ENCODE measurements at places on chromosomes 2 and 18.
A peak's percentile ranks its signal among the peaks of the same experiment; 100 is the strongest.

DNA sequence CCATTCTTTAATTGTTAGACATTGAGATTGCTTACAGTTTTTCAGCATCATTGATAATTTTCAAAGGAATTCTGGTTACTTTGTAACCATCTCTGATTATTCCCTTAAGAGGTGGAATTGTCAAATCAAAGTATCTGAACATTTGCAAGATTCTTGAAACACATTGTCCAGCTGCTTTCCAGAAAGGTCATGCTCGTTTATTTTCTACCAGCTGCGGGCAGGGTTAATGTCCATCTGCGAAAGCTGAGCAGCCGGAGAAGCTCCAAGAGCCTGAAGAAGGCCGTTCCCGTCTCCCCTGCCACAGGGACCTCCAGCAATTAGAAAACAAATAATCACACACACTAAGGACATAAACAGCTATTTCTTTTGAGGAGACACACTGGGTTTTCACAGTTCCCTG is 76.1 kb upstream of the TXNDC2 start:
- no peak for DNase-seq

GRCh38 chr2:134190062-134190806 is 63.6 kb upstream of the MGAT5 start:
- DNase-seq: no peak

- DNase-seq: no peak
These were observed 16.5 kb downstream of the AGAP1 start for GRCh38 chr2:235510318-235510717.

- no peak for DNase-seq
These were observed 70.8 kb downstream of the RTP5 start for GRCh38 chr2:241940329-241940728.

- no peak for DNase-seq
These were observed 29.0 kb downstream of the LPIN1 start for GRCh38 chr2:11775384-11775783.

- DNase-seq: peak; percentile 87
These were observed 302 bp downstream of the TXNL4A start for GRCh38 chr18:79988071-79988450.

DNA sequence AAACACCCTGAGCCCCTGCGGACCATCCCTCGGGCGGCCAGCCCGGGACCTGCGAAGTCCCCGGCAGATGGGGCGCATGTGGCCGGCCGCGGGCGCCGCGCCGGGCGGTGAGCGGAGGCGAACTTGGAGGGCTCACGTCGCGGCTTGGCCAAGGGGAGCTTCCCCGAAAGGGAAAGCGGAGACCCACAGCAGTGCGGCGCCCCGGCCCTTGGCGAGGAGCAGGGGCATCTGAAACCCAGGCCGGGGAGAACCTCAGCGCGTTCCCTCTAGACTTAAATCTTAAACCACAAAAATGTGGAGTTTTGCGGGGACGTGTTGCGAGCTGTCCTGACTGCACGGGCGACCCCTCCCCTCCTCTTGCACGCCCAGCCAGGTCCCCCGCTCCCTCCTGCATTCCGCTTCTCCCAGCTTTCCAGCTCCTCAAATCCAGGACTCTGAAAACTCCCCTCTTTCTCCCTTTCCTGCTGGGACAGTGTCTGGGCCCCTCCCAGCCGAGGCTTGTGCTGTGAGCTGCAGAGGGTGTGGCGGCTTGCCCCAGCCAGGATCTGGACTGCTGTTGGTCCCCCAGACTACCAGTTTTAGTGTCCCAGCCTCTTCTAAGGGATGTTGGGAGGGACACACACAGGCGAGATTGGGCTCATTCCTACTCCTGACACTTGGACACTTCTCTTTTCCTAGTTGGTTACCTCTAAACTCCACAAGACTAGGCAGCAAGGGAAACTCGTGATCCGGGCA is 1.3 kb downstream of the FMNL2 start:
- DNase-seq: no peak

DNA sequence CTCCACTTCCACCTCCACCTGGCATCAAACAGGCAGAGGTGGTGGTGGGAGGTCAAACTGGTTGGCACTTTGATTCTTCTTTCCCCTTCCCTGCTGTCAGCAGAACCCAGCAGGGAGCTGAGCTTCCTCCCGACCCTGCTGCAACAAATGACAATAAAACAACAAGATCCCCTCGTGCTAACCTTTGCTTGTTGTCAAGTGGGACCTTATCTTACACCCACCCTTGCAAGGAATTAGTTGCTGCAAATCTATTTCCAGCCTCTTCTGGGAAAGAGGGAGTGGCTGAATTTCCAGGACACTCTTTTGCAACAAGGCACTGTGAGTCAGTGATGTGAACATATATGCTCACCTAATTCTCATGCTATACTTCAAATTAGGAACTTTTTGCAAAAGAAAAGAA is 655.1 kb downstream of the DSC3 start:
- no peak for DNase-seq

DNA sequence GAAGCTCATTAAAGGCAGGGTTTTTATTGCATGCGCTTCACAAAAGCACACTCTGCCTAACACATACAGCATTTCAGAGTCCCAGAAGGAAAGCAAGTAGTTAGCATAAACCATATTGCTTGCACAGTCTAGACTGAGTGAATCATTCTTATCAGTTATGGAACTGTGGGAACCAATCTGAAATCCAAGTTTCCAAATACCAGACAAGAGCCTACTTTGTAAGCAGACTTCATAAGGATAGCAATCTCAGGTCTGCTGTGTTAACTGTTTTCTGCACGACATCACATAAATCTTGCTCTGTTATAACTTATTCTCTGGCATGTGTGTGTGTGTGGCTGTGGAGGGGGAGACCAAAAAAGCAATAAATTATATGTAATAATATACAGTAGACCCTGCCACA is 608.1 kb upstream of the REG3G start:
- no peak for DNase-seq

DNA sequence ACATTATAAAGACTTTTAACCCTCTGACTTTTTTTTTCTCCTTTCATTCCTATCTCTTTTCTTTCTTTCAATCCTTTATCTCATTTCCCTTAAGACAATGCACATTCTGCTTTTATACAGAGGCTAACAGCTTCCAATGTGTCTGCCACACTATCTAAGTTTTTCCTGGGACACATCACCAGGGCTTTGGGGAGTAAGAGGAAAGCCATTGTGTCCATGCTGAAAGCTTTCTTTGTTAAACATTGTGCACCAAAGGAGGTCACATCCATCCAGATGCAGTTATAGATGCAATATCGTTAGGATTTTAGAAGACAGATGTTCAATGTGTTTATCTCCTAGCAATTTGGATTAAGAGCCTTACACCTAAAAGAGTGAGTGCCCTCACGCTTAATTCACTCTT is 534.1 kb downstream of the CNTNAP5 start:
- DNase-seq: no peak

GRCh38 chr18:6537475-6537874 is 122.8 kb upstream of the L3MBTL4 start:
- no peak for DNase-seq

- DNase-seq: no peak
These were observed 102.3 kb downstream of the SGPP2 start for GRCh38 chr2:222526480-222527277.

- DNase-seq: no peak
These were observed 38.9 kb downstream of the CTAGE1 start for GRCh38 chr18:22378672-22379282.

- no peak for DNase-seq
These were observed 89.8 kb downstream of the HS1BP3 start for GRCh38 chr2:20560891-20561636.

DNA sequence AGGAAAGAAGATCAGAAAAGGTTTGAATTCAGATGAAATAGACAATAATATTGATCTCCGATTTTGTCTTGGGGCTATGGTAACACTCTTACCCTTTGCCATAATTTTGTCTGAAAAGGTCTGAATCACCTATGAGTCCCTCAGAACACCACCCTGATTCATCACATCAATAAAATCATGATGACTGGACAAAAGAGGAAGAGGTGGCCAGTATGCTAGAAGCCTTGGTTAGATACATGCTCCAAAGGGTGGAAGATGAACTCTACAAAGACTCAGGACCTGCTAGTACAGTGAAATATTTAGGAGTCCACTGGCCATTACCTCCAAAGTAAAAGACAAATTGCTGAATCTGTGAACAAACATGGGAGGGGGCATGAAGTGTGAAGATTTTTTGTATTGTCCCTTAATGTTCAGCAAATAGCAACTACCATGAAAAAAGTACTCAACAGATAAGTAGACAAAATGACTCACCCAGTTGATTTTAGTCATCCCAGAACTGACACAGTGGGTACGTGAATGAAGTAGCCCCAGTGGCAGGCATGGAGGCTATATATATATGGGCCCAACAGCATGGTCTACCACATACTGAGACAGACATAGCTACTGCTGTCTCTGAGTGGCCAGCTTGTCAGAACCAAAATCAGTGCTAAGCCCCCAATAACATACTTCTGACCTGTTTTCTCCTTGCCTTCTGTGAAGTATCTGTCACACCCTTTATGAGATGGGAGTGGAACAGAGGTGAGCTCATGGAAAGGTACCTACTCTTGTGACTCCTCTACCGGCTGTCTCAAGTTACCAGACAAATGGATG is 36.5 kb upstream of the GLS start:
- peak; percentile 47 for DNase-seq

DNA sequence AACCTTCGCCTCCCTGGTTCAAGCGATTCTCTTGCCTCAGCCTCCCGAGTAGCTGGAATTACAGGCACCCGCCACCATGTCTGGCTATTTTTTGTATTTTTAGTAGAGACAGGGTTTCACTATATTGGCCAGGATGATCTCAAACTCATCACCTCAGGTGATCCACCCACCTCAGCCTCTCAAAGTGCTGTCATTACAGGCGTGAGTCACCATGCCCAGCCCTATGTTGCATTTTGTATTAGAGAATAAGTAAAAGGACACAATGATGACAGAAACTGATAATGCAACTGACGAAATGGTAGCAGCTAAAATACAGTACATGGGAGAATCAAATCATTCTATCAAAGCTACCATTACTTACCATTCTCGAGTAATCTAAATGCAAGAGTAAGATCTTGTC is 276.7 kb downstream of the DSEL start:
- DNase-seq: no peak

DNA sequence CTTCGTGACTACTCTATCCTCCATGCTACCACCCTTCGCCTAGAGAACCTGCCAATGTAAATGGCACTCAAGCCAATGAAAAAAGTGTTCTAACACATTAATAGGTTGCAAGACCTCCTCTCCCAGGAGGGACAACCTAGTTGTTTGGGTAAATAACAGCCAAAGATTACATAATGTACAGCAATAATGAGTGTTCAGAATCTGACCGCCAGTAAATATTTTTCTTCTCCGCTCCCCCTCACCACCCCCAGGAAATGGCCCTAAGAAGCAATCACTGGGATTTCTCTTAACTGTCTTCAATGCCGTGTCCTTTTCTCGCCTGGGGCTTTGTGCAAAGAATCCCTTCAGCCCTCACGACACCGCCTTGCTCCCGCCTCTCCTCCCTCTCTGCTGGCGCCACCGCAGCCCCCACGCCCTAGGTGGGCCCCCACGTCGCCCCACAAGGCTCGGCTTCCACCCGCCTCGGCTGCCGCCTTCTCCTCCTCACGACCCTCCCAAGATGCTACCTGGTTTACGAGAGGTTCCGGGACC is 458 bp downstream of the HYCC2 start:
- DNase-seq: no peak

- DNase-seq: no peak
These were observed 275.1 kb downstream of the CDH20 start for GRCh38 chr18:61608316-61608715.

GRCh38 chr18:34857320-34857719 is 147.2 kb downstream of the DTNA start:
- DNase-seq: no peak

DNA sequence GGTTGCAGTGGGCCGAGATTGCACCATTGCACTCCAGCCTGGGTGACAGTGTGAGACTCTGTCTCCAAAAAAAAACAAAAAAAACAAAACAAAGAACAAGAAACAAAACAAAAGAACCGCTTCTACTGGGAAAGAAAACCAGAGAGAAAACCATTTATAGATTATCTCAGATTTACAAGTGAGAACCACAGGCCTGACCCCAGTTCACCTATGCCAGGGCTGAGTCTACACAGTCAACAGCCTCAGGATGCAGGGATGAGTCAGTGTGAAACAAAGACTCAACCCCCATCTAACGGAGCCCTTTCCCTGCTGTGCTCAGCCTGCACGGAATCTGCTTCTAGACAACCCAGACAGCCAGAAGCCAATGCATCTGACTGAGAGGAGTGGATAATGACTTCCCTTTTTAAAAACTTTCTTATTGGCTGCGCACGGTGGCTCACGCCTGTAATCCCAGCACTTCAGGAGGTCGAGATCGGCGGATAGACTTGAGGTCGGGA is 25.5 kb upstream of the YWHAQ start:
- DNase-seq: peak; percentile 49

DNA sequence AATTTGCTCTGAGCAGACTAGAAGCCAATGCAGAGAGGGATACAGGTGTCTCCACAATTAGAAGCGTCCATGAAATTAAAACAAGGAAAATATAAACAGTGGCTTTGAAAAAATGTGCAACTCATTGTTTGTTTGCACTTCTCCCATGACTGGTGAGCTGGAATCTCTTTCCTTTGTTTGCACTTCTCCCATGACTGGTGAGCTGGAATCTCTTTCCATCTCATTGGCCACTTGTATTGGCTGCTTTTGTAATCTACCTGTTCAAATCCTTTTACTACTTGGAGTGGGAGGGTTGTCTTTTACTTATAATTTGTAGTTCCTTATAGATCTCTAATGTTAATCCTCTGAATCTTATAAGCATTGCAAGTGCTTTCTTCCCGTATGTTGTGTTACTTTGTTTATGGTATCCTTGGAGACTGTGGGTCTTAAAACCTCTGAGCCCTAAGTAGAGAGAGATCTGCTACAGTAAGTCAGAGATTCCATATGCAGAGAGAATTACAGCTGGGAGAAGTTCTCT is 94.1 kb downstream of the RTN4 start:
- no peak for DNase-seq

DNA sequence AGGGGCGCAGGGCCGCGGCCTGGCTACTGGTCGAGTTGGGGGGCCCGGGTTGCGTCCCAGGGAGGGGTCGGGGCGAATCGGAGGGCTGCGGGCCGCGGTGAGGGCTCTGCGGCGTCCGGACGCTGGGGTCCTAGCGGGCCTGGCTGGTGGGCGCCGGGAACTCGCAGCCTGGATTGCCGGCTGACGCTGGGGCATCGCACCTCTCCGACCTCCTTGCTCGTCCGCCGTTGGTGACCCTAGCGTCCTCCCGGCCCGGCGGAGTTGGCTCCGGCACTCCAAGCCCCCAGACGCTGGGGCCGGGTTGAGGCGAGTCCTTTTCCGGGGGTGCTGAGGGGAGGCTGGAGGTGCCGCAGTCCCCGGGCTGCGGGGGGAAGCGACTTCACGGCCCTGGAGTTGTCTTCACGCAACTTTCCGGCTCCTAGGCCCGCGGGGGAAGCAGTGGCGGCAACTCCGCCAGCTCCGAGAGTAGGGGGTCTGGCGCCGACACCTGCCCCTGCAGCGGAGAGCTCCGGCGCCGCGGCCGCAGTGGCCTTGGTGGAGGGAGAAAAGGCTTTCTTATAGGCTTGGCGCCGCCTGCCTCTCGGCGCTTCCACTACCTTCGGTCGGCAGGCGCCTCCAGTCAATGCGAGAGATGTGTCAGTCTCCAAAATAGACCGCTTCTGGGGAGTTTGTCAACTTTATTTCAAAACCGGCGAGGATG is 70.3 kb downstream of the HAUS1 start:
- DNase-seq: peak; percentile 79

- DNase-seq: peak; percentile 88
These were observed 116.2 kb downstream of the SMAD7 start for GRCh38 chr18:48834413-48835031.
